ENCODE measurements at places on chromosomes 1 and 21. TPM values are rescaled to one million over a fixed set of nuclear protein-coding genes. Genes with fewer than 3 reads are reported as not detected.

The KCNN3 gene
- total RNA-seq: 0.01 TPM

The PTGER3 gene
- not detected for total RNA-seq

The TTC24 gene
- total RNA-seq: not detected

The OR14A16 gene
- total RNA-seq: not detected

The GUCA2B gene
- not detected for total RNA-seq

The CD84 gene
- not detected for total RNA-seq

The ZYG11A gene
- total RNA-seq: 2.9 TPM

The ADAMTS5 gene
- not detected for total RNA-seq

The ORC1 gene
- total RNA-seq: 19.3 TPM

The TIAM1 gene
- total RNA-seq: 0.75 TPM

Measured in A549 treated with ZK216348 at 1 μM for 4 hours (cell line).